ENCODE measurements at places on chromosomes 16 and 17.

DNA sequence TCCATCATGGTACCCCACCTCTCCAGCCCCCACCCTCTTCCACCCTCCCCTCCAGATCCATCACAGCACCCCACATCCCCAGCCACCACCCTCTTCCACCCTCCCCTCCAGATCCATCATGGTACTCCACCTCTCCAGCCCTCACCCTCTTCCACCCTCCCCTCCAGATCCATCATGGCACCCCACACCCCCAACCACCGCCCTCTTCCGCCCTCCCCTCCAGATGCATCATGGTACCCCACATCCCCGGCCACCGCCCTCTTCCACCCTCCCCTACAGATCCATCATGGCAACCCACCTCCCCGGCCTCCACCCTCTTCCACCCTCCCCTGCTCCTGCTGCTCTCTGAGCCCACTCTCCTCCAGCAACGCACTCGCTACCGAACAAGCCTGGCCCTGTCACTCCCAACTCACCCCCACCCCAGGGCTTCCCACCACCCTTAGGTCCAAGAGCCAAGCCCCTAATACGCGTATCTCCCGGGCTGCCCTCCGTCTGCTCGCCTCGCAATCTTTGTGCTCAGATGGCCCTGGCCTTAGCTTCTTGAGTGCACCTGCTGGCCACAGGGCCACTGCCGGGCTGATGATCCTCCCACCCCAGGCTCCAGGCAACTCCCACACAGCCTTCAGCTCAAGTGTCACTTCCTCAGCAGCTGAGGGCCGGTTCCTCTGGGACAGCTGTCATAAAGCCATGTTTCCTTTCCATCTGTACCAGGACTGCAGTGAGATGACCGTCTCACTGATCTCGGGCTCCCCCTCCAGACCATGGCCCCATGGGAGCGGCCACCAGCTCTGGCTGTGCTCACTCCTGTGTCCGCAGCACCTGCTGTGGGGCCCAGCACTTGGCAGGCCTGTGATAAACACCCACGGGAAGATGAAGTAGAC, 25.5 kb downstream of the KDM8 start:
- no peak for DNase-seq

GRCh38 chr16:73015612-73016487, 32.1 kb downstream of the ZFHX3 start:
- no peak for DNase-seq

DNA sequence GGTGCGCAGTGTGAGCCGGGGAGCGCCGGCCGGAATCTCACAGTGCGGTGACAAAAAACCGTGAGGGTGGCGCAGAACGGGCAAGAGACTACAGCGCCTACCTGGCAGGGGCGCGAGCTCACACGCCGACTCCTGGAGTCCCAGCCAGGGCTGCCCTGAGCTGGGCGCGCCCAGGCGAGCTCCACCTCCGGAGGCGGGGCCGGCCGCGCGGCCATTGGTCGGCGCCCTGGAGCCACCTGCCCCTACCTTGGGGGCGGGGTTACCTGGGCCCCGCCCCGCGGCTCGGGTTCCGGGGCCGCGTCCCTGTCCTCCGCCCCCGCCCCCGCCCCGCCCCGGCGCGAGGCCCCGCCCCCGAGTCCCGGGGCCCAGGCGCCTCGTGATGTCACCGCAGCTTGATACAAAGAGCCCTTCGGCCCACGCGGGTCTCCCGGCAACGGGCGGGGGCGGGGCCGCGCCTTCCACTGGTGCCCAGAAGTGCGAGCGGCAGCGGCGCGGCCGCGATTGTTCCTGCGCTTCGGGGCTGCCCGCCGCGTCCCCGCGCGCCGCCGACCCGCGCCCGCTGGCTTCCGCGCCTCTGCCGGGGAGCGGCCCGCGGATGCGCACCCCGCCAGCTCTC, 96.3 kb downstream of the RAB11FIP4 start:
- peak; percentile 96 for DNase-seq

DNA sequence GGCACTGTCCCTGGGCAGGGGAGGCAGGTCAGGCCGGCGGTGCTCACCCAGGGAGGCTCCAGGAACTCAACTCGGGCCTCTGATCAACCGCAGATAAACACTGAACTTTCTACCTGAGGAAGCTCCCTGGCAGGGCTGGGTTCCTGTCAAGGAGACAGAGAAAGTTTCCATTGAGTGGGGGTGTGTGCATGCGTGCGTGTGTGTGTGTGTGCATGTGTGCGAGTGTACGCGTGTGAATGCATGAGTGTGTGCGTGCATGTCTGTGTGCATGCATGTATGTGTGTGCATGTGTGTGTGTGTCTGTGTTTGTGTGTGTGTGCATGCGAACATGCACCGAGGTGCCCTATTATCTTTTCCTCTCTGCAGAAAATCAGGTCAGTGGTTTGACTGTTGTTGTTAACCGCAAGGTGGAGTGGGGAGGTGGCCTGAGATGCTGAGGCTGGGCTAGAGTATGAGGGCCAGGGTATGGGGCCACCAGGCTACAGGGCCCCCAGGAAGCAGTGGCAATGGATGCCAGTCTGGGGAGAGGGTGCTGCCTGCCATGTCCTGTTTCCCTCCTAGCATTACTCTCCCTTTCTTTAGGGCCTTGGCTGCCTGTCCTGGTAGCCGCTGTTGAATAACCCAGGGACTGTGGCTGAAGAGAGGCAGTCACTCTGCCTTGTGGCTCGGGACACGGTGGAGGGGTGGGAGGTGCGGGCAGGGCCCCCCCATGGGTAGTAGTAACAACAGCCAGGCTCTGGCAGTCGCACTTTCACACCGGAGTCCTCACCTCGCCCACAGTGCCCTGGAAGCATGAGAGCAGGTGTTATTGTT, 24.0 kb downstream of the CCR7 start:
- no peak for DNase-seq

- DNase-seq = peak; percentile 11
These were observed 8.3 kb downstream of the CCR7 start for GRCh38 chr17:40556884-40557414.

DNA sequence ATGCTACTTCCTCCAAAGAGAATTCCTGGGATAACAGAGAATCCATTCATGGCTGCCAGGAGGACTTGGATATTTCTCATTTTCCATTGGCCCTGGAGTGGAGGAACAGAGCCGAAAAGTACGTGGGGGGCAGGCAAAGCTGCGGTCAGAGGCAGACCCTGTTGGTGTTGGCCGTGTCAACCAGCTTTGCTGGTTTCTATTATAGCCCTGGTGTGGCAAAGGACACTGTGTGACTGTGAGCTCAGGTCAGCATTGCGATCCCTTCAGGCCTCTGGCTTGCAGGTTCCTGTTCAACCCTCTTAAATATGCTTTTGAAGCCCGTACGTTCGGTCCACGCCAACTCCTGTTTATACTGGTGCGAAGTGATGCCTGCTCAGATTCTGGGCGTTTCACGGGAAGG, 596.2 kb downstream of the MAF start:
- no peak for DNase-seq

- DNase-seq = no peak
These were observed 21.2 kb downstream of the CHMP6 start for GRCh38 chr17:81012574-81013447.

- peak; percentile 31 for DNase-seq
These were observed 494.6 kb downstream of the CDH11 start for GRCh38 chr16:64627288-64627687.

GRCh38 chr16:85306071-85306792, 194.0 kb upstream of the CIBAR2 start:
- no peak for DNase-seq

DNA sequence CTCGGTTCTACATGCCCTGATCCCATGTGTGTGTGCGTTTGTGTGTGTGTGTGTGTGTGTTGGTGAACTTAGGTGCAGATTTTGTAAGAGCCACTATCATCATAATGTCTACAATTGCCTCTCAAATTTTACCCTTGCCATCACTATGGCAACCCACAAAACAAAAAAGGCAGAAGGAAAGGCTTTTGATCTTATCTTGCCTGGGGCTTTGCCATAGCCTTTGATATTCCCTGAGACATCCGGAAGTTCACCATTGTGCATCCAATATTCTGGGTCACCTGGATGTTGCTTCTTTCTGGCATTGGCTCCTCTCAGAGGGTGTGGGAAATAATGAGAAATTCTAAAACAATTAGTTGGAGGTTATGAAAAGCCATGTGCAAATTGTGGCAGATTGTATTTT, 114.7 kb downstream of the HAPSTR1 start:
- DNase-seq = no peak

DNA sequence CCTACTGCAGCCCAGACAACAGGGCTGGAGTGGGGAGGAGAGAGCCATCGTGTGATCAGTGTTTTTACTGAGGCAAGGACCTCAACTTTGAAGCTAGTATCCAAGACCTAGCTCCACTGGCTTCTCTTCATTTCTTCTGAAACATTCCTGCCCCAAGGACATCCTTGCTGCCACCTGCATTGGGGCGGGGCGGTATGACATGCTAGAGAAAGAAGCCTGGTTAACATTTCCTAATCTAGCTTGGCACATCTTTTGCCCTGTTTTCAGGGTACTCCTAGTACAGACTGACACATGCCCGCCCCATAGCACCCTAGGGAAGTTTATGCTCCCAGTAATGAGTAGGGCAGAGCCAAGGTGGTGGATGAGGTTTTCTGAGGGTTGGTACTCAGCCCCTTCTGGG, 17.8 kb upstream of the ANKRD40CL start:
- DNase-seq = no peak

GRCh38 chr16:85625053-85625452, 11.9 kb downstream of the GSE1 start:
- DNase-seq = no peak

- no peak for DNase-seq
These were observed 18.0 kb upstream of the ENDOV start for GRCh38 chr17:80397034-80397387.

DNA sequence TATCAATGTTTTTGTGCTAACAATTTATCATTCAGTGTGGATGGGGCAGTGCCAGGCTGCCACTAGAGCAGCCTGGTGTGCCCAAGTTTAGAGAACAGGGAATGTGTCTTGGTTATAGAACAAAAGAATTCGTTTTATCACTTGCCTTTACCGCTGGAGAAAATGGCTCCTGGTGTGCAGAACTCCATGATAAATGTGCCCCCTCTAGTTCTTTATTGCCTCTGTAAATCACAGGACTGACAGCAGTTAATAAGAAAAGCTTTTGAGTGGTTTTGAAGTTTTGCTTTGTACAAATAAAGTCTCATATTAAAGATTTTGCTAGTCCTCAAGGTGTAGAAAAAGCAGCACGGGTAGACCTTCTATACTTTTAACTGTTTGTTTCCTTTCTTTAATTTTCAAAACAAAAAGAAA, 28.2 kb upstream of the PSMD7 start:
- DNase-seq = no peak

- DNase-seq = no peak
These were observed 1.6 kb upstream of the CDH5 start for GRCh38 chr16:66364959-66365306.

DNA sequence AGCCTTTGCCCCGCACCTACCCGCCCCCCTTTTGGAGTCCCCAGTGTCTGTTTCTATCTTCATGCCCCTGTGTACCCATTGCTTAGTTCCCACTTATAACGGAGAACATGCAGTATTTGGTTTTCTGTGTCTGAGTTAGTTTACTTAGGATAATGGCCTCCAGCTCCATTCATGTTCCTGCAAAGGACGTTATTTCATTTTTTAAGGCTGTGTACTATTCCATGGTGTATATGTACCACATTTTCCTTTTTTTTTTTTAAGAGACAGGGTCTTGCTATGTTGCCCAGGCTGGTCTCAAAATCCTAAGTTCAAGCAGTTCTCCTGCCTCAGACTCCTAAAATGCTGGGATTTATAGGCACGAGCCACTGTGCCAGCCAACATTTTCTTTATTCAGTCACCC, 4.1 kb upstream of the TGFB1I1 start:
- DNase-seq = no peak

GRCh38 chr16:73547552-73548403, 499.9 kb upstream of the ZFHX3 start:
- no peak for DNase-seq

GRCh38 chr17:80195671-80196529, 24.2 kb downstream of the SGSH start:
- peak; percentile 81 for DNase-seq

GRCh38 chr17:15392326-15392741, 50.9 kb upstream of the TEKT3 start:
- no peak for DNase-seq

DNA sequence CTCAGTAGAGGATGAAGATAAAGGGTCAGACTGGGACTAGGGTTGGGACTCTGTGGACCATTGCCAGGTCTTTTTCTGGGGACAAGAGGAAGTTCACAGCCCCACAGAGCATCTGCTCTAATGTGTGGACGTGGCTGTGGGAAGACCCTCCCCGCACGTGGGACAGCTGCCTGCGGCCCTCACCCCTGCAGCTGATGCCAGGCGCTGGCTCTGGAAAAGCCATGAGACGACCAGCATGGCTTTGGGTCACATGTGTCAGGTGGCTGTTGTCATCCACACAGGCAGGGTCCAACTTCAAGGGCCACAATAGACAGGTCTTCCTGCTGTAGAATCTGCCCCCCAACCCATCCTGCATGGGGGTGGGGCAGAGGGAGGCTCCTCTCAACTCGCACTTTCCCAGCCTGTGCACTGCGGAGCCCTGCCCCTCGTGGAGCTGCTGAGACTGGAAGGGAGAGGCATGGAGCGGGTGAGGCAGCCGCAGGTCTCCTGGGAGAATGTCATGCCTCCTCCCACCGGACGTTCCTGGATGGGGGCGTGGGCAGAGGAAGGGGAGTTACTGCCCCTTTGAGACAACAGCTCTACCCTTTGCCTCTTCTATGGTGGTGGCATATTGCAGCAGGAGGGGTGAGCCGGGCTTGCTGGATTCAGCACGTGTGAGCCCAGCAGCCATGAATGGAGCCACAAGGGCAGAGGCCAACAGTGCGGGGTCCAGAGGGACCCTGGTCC, 53.4 kb downstream of the PIMREG start:
- no peak for DNase-seq

DNA sequence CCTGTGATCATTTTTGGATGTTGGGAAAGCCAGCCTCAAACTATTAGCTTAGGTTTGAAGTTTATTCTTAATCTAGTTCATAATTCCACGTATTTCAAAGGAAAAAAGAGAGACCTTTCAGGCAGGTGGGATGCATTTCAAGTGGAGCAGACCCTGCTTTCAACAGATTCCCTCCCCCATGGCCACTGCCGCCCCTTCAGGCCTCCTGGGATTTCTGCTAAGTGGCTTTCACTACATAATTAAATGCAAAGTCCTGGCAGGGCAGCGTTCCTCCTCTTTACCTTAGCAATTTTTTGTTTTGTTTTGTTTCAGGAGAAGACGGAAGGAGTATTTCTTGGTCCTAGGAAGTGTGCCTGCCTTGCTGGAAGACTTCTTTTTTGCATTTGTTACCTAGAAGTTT, 36.6 kb downstream of the MAF start:
- peak; percentile 24 for DNase-seq

- no peak for DNase-seq
These were observed 73.6 kb upstream of the HAS3 start for GRCh38 chr16:69031877-69032301.
